ENCODE measurements at places on chromosomes 3 and 15.

DNA sequence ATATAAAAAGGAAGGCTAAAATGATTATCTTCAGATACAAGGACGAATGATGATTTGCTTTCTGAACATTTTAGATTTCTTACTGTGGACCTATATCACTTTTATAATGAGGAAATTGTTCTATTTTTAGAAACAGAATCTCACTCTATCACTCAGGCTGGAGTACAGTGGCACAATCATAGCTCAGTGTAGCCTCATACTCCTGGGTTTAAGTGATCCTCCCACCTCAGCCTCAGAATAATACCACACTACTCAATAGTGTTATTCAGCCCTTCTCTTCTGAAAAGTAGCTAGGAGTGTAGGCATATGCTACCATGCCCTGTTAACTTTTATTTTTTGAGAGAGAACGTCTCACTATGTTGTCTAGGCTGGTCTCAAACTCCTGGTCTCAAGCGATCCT lies 15.8 kb downstream of the DNAJC13 start:
- no peak for DNase-seq

DNA sequence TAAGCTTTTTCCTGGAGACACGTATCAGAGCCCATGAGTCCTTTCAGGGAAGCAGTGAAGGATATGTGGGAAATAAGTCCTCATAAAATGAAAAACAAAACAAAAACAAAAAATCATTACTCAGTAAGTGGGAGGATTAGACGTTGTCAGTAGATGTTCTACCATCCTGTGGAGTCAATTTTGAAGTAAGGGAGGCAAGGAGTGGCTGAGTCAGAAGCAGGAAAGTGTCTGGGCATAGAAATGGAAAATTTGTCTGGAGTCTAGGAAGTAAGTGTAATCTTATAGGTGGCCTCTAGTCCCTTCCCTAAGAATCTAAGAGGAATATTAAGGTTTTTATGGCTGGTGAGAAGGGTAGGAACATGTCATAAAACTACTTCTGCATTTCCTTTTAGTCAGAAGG lies 339.8 kb upstream of the SEMA6D start:
- no peak for DNase-seq

- no peak for DNase-seq
Observed at GRCh38 chr15:78913012-78913411, 31.8 kb downstream of the CTSH start.

- no peak for DNase-seq
Observed at GRCh38 chr3:63791974-63792373, 27.1 kb upstream of the C3orf49 start.

GRCh38 chr3:110414855-110415254 lies 656.8 kb upstream of the NECTIN3 start:
- no peak for DNase-seq

GRCh38 chr3:196968233-196969133 lies at the start of gene PIGZ:
PIGZ (minus strand) TSS chr3:196968833; CDS start chr3:196952031, 16,802 bp downstream.
- DNase-seq, result no peak

DNA sequence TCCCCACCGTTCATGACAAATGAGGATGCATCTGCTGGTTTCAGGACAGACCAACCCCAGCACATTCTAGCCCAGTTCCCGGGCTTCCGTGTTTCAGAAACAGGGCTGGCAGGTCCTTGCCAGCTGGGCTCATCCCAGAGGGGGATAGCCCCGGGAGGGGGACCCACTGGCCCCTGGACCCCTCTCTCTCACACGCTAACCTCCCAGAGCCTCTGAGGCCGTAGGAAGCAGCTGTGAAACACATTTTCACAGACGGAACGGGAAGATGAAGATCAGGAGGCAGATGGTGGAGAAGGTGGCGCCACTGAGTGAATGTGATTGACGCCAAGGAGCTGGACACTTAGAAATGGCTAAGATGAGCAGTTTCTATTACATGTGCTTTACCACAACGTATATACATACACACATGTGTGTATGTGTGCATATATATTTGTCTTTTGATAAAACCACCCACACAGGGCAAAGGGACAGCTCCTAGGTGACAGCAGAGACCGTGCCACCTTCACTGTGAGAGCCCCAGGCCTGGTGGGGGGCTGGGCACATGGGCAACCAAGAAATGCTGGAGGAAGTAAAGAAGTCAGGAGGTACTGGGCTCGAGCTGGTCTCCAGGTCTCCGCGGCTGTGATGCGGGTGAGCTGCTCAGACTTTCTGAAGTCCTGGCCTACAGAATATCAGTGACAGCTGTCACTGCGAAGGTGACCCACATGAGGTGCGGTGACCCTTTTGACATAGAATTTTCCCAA lies 168.6 kb upstream of the IQSEC1 start:
- no peak for DNase-seq

GRCh38 chr3:140995881-140996280 lies 54.2 kb downstream of the SLC25A36 start:
- DNase-seq, result no peak

- DNase-seq, result no peak
Observed at GRCh38 chr3:166714206-166714605, 665.9 kb downstream of the ZBBX start.

- no peak for DNase-seq
Observed at GRCh38 chr15:47846128-47846868, 129.0 kb downstream of the SEMA6D start.

DNA sequence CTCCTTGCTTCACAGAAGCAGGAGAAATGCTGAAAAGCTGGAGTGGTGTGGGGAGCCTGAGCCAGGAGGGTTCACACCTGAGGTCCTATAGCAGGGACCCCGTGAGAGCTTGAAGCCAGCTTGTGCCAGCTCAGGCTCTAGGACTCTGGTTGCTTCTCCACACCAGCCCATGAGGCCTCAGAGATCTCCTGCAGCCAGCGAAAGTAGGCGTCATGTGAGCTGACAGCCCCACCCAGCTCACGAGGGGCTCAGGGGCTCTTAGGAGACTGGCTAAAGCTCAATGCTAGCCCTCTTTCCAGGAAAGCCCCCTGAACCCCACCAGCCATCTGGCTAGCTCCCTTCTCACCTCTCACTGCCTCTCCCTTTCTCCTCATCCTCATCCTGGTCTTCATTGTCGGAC lies 16.9 kb upstream of the CPEB1 start:
- DNase-seq, result no peak

DNA sequence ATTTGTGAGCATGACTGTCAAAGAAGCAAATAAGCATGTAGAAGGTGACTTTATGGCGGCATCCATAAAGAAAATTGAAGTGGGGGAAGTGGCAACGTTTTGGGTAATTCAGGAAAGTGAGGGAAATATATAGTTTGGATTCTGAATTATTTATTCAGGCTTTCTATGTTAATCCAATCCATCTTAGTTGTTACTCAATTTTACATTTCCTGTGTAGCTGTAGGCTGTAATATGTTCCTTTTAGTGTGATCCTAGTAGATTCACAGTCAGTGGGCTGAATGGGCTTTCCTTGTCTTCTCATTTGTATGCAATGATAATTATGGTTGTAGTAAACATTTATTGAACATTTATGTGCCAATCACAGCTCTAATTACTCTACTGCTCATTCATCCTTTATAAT lies 654.1 kb downstream of the EDEM1 start:
- no peak for DNase-seq

GRCh38 chr3:41138146-41138545 lies 61.2 kb upstream of the CTNNB1 start:
- no peak for DNase-seq

GRCh38 chr3:49855662-49856061 lies 702 bp downstream of the TRAIP start:
- DNase-seq, result no peak

GRCh38 chr3:115648559-115648958 lies 25.2 kb downstream of the GAP43 start:
- DNase-seq, result no peak

GRCh38 chr3:16897254-16897926 lies 12.6 kb downstream of the PLCL2 start:
- no peak for DNase-seq

DNA sequence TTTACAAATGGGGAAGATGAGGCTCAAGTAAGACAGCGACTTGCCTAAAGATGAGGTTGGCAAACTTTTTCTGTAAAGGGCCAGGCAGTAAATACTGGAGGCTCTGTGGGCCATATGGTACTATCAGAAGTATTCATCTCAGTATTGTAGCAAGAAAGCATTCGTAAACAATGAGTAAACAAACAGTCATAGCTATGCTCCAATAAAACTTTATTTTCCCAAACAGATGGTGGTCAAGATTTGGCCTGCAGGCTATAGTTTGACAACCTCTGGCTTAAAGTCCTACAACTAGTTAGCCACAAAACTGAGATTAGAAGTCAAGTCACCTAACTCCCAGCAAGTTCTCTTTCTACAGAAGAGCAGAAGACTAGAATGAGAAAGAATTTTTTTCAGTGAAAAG lies 177.0 kb upstream of the NECTIN3 start:
- DNase-seq, result no peak

DNA sequence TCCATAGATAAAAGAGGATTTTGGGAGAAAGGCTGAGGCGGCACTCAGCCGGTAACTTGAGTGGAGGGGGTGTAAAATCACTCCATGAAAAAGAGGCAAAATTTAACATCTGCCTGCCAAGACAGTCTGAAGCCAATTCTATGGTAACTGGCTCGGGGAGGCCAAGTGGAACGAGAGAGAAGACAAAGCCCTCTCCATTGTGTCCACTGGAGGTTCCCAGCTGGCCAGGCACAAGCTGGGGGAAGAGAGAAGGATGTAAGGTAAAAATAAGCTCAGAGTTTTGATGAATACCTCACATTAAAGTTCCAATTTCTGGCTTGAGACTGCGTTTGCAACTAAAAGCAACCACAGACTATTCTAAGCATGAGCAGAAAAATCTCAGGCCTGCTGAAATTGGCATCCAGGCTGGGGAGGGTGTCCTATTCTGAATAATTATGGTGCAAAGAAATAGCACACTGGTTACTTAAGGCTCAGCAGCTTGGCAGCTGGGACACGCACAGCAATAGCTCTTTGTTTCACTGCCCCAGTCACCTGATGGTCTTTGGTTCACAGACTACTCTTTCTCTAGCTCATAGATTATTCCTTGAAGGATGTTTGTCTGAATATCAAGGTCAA lies 48.8 kb downstream of the CHRD start:
- no peak for DNase-seq

- no peak for DNase-seq
Observed at GRCh38 chr3:39094851-39095677, 12.4 kb downstream of the GORASP1 start.

DNA sequence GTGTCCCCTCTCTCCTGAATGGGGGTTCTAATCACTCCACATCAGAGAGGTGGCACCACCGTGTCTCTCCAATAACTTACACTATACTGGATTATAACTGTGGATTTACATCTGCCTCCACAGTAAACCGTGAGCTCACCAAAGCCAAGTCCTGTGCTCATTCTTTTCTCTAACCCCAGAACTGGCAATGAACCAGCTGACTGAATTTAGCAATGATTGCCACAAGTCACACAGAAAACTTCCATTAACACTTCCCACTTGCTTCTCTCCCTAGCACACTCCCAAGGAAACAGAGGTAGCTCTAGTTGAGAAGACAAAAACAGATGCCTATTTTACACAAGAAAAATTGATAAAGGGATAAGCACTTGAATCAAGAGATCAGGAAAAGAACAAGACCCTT lies 361.3 kb downstream of the ULK4 start:
- no peak for DNase-seq

DNA sequence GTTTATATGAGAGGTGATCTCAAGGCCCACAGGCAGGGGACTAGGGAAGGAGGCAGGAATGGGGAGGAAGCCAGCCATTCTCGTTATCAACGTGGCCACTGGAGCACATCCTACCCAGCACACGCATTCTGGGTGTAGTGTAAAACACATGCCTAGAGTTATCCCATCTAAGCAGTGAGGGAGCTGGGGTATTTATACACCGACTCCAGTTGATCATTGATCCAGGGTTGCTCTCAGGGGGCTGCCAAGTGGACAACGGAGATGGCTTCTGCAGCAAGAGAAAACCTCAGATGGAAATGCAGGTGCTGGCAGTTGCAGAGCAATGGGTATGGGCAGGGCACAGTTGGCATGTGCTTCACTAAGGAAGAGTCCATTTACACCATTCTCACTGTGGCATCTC lies 30.4 kb upstream of the SYNM start:
- no peak for DNase-seq

DNA sequence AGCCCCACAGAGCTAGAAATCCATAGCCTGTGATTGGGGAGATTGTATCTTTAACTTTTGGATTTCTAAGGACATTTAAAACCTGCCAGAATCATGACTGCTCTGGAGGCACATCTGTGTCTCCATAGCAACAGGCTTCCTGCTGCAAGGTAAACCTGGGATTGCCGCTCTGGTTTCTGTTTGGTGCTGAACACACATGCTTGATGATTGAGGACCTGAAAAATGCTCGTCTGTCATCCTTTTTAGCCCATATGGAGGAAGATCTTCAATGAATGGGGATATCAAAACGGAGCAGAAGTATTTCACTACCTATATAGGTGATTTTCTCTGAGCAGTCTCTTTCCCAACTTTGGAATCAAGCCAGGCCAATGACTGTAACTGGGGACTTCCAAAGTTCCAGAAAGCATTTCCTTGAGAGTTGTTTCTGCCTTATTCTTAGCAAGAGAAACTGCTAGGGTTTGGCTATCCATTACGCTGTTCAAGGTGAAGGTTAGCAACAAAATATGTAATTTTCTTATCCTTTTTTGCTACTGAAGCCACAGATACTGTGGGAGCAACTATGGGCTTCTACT lies 96.5 kb upstream of the TNIK start:
- no peak for DNase-seq

GRCh38 chr15:31263751-31264558 lies 62.7 kb upstream of the KLF13 start:
- DNase-seq, result peak; percentile 58

GRCh38 chr3:54215521-54215920 lies 93.2 kb downstream of the CACNA2D3 start:
- no peak for DNase-seq

DNA sequence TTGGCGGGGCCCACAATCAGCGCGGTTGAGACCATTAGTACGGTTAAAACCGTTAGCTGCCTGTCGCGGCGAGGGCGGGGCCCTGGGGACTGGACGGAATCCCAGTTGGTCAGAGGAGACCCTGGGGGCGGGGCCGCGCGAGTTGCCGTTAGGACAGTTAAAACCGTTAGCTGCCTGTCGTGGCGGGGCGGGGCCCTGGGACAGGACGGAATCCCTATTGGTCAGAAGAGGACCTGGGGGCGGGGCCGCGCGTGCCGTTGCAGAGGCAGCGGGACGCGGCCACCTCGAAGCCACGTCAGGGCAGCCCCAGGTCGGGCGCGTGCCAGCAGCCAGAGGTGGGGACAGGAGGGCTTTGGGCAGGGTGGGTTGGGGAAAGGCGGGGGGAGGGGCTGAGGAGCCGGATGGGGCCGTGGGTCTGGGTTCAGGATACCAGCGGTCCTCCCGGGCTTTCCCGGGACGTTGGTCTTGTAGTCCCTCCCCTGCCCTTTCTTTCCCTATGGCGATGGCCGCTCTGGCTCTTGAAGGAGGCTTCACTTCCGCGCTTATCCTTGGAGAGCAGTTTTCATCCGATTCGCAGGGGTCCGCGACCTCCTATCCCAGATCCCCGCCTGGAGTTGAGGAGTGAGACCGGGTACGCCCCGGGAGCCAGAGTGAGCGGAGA lies 28.0 kb downstream of the KLHDC8B start:
- DNase-seq, result no peak

DNA sequence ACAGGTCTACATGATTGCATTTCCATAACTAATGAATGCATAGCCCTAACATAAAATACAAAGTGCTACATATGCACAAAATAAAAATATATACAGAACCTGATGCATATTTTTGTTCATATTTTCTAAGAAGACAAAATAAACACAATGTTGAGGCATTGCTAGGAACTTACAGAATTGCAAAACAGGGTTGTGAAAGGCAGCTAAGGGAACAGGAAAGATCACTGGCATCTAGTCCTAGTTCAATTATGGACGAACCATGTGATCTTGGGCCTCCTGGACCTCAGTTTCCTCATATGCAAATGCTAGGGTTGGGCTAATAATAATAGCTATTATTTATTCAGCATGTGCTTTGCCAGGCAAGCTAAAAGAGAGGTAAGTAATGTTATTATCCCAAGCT lies 15.5 kb upstream of the NCEH1 start:
- no peak for DNase-seq
